ENCODE measurements at places on chromosomes 4 and X. TPM values are rescaled to one million over a fixed set of nuclear protein-coding genes. Genes with fewer than 3 reads are reported as not detected.

Gene SPANXB1
- total RNA-seq, result not detected

Gene CDKL2
- not detected for total RNA-seq

Gene RAB39B
- total RNA-seq, result not detected

DNA sequence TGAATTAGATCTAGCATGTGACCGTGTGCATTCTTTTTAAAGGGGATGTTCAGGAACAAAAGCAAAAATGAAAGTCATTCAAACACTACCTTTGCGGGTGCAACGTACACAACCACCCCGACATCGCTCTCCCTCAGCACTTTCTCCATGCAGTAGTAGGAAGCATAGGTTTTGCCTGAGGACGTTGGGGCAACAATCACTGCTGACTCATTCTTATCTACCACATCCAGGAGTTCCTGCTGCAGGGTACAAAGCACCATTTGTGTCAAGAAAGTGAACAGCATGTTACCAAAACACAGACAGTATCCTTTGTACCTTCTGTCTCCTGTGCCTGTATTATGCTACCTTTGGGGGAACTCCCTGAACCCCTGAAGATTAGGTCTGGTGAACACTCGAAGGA, 58.6 kb downstream of the DDX60L start:
- H3K4me1 ChIP-seq, result no peaks in the 10 kb centered on the region
- peak overlapping the region; percentile 0 for H3K27ac ChIP-seq
- H3K36me3 ChIP-seq, result no peaks in the 10 kb centered on the region
- no peak overlapping the region for H3K4me3 ChIP-seq

GRCh38 chrX:77694491-77694890, 91.5 kb downstream of the ATRX start:
- H3K27me3 ChIP-seq, result no peaks in the 10 kb centered on the region
- H3K4me3 ChIP-seq, result no peak overlapping the region
- no peak overlapping the region for H3K27ac ChIP-seq
- H3K36me3 ChIP-seq, result no peaks in the 10 kb centered on the region
- H3K4me1 ChIP-seq, result no peaks in the 10 kb centered on the region

GRCh38 chrX:86806786-86807185, 658.5 kb downstream of the DACH2 start:
- no peaks in the 10 kb centered on the region for H3K27me3 ChIP-seq
- no peaks in the 10 kb centered on the region for H3K4me1 ChIP-seq
- H3K27ac ChIP-seq, result no peak overlapping the region
- no peak for DNase-seq
- H3K36me3 ChIP-seq, result no peaks in the 10 kb centered on the region

Measured in Peyer's patch (tissue), 4 donors.